ENCODE measurements at places on chromosomes 7 and 10. TPM values are rescaled to one million over a fixed set of nuclear protein-coding genes. Genes with fewer than 3 reads are reported as not detected.
A peak's percentile ranks its signal among the peaks of the same experiment; 100 is the strongest.

DNA sequence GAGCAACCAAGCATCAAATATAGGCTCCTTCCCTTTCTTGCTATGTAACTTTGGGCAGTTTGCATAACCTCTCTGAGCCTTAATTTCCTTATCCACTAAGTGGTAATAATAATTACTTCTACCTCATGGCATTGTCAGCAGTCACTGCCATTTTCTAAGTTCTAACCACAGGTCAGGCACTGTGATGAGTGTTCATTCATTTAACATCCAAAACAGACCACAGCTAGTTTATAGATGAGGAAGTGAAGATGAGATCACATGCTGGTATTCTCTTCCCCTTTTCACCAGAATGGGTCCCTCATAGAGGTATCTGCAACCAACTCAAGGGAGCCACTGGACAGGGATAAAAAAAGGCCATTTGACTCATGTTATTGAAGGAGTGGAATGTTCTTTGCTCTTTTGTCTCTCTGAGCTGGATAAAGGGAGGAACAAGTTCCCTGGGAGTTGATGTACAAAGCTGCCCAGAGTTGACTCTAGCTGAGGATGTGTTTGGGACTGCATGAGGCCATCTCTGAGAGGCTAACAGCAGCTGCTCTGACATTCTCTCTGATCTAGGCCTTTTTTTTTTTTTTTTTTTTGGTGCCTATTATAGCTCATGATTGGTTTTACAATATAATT lies 65.0 kb downstream of the DNAJC12 start:
- DNase-seq = no peak

DNA sequence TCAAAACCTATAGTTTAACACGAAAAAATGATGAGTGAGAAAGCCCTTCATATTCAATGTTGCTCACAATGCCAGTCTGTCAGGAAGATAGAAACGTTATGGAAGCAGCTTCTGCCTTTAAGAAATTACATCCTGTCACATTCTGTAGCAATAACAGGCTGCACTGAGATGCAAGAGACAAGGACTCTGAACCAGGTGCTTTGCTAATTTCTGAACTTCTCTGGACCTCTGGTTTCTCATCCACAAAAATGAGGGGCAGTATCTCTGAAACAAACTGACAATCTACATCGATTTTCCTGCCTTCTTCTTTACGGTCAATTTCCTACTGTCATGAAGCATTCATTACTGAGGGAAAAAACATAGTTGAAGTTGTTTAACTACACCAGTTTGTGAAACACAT lies 234.0 kb downstream of the SNX13 start:
- no peak for DNase-seq

DNA sequence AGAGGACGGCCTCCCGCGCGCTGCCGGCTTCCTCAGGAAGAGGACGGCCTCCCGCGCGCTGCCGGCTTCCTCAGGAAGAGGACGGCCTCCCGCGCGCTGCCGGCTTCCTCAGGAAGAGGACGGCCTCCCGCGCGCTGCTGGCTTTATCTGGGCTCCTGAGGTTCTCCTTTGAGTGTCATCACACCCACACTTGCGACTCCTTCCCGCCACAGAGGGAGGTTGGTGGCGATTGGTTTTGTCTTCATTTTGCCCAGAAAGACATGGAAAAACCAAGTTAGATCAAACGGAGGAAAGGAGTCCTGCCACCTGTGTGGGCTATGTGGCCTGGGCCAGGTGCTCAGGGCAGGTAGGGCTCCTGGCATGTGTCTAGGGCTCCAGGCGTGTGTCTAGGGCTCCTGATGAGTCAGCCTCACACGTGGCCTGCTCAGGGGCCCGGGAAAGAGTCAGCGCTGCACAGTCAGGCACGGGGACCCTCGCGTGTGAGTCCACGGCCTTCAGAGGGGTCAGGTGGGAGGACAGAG lies 138.0 kb downstream of the VIPR2 start:
- DNase-seq = no peak

DNA sequence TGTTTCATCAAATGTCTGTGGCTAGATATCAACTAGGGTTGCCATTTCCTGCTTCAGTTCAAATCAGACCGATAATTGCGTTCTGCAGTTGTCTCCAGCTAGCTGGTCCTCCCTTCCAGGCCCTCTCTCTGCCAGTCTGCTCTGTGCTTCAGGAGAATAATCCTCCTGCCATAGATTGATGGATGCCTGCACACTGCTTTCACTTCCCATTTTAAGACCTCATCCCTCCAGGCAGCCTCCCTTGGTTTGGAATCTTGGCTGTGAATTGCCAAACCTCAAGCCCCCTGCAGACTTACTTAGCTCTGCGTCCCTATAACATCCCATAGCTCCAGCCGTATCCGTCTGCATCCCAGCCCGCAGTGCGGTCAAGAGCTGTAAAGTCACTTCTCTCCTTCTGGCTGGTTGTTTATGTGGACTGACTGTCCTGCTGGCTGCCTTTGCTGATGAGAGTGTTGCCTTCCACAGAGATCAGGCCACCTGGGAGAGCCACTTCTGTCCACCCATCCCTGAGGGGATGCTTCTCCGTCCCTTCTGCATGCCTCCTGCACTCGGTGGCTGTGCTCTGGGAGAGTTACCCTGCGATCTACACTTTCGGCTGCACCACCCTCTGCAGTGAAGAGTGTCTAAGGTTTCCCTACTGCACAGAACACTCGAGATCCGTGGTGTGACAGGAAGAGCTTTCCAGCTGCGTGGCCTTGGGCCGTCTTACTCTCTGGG lies 22.4 kb upstream of the KLF6 start:
- no peak for DNase-seq

DNA sequence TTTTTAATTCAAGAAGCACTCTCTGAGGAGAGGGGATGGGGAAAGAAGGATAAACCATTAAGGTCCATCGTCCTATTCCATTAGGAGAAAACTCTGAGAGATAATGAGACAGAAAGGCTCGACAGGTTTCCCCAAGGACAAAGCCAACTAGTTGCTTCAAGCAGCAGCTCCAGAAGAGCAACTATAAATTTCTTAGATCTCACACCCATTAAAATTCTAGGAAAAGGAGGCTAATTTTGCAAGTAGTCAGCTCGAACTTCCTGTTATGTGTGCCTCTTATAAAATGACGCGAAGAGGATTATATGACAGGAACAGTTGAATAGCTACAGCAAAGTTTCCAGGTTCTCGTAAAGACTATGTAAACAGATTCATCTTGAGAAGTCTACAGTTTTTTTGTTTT lies 52.0 kb upstream of the ST8SIA6 start:
- DNase-seq = no peak

GRCh38 chr10:1672001-1672781 lies 65.1 kb downstream of the ADARB2 start:
- DNase-seq = no peak

DNA sequence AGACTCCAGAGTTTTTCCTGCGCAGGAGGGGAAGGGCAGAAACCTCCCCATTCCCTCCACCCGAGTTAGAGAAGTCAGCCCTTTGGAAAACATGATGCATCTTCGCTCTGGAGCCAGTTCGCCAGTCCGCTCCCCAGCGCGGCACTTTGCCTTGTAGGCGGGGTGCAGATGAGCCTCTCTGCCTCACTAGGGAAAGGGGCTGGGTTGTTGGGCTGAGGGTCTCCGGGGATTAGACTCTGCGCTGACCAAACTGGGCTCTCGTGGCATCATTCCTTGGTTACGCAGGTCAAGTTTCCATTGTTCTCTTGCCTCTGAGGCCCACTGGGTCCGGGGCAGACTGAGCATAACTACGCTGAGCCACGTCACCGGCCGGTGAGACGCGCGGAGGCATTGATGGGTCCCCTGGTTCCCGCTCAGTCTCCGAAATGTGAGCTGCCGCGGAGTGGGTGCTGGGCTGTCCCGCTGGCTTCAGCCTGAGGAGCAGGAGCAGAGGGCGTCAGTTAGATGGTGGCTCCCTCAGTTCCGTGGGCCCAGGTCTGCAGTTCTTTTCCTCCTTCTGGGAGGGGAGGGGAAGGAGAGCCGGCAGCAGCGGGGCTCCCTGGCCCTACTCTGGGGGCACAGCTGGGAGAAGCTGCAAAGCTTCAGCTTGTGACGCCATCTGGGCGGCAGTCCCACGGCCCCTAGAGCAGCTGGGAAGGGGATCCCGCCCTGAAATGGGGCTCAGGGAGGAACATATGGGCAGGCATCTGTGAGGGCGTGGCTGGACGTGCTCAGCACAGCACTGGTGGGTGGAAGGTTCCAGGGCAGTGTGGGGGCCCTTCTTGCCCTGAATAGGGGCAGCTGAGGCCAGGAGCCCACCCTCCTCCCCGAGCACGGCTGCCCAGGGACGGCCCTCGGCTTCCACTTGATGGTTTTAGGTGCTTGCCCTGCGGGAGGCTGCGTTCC lies 121.3 kb upstream of the BTBD16 start:
- no peak for DNase-seq

DNA sequence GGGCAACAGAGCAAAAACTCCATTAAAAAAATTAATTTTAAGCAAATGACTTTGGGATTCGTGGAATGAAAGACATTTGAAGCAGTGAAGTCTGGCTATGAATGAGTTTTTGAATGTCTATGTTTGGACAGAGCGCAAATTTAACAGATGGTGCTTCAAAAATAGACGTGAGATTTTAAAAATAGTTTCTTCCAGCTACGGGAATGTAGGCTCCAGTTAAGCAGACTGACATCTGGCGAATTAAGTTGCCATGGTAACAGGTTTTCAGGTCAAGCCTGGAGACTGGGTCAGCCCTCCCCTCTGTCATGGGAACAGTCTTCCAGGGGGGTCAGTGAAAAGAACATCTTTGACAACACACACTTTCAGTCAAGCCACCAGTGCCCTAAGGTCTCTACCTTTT lies 62.0 kb downstream of the MYOF start:
- peak; percentile 83 for DNase-seq

GRCh38 chr10:8967061-8967460 lies 912.6 kb downstream of the GATA3 start:
- peak; percentile 17 for DNase-seq

GRCh38 chr7:138878856-138879255 lies 80.9 kb upstream of the ATP6V0A4 start:
- DNase-seq = no peak

GRCh38 chr10:101575580-101576210 lies 12.4 kb downstream of the POLL start:
- DNase-seq = no peak

GRCh38 chr10:75399461-75400162 lies 2.0 kb downstream of the ZNF503 start:
- DNase-seq = no peak

- no peak for DNase-seq
Measured at GRCh38 chr10:110610308-110610774, 33.8 kb upstream of the RBM20 start.

DNA sequence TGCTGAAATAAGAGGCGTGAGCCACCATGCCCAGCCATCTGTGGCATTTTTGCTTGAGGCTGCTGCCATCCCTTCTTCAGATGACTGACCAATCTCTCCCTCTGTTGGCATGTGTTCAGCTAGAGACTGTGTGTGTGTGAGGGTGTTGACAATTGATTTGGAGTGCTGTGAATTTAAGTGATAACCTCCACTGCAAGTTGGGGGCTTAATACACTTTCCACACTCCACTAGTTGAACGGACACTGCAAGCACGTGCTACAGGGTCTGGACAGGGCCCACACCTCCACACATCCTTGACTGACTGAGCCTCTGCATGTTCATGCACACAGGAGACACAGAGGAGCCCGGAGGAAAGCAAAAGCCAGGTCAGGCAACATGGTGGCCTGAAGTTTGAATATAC lies 51.3 kb downstream of the BRAF start:
- no peak for DNase-seq

DNA sequence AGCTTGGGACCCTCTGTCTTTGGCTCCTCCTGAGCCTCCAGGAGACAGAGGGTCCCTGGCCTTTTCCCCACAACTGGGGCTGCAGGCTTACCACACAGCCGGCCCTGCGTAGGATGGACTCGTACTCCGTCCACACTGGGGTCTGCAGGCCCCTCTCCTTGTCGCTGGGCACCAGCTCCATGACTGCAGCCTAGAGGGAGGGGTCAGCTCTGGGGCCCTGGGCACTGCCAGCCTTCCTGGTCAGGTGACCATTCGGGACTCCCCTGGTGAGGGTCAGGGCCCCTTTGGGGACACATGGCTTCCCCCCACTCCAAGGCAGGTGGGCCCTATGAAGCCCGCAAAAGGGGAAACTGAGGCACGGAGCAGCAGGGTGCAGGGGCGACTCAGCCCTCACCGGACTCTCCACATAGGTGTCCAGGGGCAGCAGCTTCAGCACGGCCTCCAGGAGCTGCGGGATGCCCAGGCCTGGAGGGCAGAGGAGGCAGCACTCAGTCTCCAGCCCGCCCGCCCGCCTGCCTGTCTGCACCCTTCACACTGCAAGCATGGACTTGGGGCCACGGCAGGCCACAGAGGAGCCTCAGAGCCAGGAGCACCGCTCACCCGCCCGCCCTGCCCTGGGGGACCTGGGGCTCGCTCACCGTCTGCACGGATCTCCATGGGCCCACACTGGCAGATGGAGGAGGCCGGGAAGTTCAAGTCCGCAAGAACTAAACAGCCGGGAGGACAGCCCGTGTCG lies 1.1 kb downstream of the FUOM start:
- no peak for DNase-seq

DNA sequence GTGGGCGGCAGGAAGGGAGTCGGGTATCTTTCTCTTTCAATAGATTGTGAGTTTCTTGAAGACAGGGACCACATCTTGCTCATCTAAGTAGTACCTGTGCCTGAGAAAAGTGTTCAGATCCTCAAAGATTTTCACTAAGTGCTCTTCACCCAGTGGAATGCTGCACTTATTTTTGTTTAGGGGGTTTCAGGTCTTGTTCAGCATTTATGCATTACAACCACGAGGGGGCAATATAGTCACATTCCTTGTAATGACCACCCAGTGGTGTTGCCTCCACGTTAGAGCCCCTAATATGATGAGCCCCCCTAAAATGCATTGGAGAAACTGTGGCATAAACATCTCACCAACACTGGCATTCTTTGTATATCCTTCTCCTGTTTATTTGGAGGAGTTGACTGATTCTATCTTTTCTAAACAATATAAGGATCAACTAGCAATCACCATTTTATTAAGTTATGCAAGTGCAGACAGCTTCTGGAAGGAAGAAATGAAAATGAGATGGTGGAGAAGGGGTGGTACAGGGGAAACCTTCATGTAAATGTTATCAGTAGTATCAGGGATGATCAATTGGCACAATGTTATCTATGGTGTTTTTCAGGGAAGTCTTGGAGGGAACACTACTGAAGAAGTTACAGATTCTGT lies 3.1 kb upstream of the PAPSS2 start:
- DNase-seq = no peak

- no peak for DNase-seq
Measured at GRCh38 chr7:79653136-79653631, 199.7 kb upstream of the MAGI2 start.

- no peak for DNase-seq
Measured at GRCh38 chr10:45373003-45373575, 927 bp upstream of the ALOX5 start.

GRCh38 chr10:23263441-23264164 lies 71.5 kb downstream of the PTF1A start:
- no peak for DNase-seq

The DGKI gene
- 0.68 TPM for polyA plus RNA-seq

The LRRC17 gene
- polyA plus RNA-seq = 28.5 TPM

The LRRC18 gene
- polyA plus RNA-seq = 0.09 TPM

The CARD11 gene
- 0.67 TPM for polyA plus RNA-seq

The DPP6 gene
- 3.2 TPM for polyA plus RNA-seq

The CYP2C18 gene
- not detected for polyA plus RNA-seq
